ENCODE measurements at places on chromosomes 4 and X.

- DNase-seq = no peak
Observed at GRCh38 chr4:183855323-183856190, 49.5 kb upstream of the STOX2 start.

GRCh38 chr4:173420324-173420752, 21.4 kb upstream of the SCRG1 start:
- DNase-seq = no peak

DNA sequence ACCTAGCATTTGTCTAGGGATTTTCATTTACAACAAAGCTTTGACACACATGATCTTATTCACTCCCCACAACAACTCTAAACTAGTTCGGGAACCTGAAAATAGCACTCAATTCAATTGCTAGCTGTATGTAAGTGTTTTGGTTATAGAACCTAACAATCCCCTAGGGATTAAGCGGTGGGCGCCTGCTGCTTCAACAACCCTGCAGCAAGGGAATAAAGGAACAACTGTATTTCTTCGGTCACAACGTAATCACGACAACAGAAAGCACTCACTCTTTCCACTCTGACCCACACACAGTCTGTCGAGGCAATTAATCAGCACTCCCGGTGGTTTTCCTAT, 674 bp upstream of the DIAPH2 start:
- no peak for DNase-seq

DNA sequence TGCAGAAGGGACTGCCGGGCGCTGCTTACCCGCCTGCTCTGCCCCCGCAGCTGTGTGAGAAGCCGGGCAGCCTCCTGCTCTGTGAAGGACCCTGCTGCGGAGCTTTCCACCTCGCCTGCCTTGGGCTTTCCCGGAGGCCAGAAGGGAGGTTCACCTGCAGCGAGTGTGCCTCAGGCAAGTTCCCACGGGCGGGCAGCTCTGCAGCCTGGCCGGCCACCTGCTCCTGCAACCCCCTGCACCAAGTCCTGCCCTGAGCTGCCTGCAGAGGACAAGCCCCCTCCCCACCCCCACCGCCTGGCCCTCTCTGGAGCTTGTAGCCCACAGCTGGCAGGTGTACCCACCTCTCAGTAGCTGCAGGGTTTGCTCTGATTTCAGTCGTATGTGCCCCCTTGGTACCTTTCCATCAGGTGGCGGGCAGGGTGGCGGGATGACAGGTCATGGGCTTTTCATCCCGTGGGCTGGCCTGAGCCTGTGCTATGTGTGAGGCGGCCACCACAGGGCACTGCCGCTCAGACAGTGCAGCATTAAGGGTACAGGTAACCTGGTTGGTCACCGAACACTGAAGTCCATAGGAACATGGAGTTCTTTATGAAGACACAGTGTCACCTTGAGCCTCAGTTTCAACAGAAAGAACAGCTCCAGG, 56.6 kb downstream of the NELFA start:
- no peak for DNase-seq

GRCh38 chrX:22889819-22890218, 109.9 kb upstream of the DDX53 start:
- no peak for DNase-seq

GRCh38 chr4:17356926-17357325, 155.0 kb downstream of the QDPR start:
- no peak for DNase-seq

- DNase-seq = no peak
Observed at GRCh38 chr4:6372649-6373525, 99.5 kb downstream of the PPP2R2C start.

- DNase-seq = no peak
Observed at GRCh38 chr4:151468715-151469696, 60.0 kb downstream of the FHIP1A start.

GRCh38 chr4:84258905-84259830, 239.9 kb downstream of the NKX6-1 start:
- no peak for DNase-seq

DNA sequence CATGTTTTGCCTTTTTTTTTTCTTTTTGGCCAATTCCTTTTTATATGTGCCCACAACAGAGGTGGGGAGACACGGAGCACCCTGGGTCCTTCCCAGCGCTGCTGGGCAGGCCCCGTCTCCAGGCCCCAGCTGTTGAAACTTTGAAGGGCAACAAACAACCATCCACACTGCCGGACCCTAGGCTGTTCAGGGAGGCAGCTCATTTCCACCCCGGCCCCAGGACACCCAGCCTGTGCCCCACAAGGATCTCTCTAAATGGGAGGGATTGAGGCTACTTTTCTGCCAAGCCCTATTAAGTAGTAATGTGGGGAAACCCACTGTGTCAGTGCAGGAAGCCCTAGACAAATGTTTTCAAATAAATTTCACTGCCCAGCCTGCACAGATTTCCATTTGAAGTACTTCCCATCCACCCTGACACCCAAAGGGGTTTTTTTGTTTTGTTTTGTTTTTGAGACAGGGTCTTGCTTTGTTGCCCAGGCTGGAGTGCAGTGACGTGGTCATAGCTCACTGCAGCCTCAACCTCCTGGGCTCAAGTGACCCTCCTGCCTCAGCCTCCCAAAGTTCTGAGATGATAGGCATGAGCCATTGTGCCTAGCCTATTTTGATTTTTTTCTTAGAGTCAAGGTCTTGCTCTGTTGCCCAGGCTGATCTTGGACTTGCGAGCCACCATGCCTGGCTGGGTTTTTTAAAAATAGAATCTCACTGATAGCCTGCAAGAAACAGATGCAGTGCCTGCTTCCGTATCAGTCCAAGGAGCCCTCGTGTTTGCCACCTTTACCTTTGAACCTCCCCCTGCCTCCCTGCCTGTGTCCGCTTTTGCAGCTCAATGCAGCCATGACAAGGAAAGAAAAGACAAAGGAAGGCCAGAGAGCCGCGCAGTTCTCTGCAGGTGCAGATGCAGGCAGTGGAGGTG, 13.4 kb upstream of the CLCN4 start:
- no peak for DNase-seq

DNA sequence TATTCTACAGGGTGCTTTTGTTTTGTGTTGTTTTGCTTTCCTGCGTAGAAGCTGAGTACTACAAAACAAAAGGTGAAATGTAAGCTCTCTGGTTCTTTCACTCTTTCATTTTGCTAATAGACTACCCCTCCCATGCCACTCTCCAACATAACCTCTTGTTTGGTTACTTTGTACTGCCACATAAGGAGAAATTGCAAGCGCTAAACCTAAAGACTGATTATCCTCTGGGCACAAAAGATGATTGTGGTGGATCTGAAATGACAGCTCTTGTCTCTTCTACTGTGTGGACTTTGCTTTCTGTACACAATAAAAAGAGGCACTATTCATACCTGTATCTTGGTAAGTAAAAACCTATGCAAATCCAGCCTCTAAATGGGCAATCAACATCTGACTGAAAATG, 5.3 kb downstream of the MBNL3 start:
- no peak for DNase-seq

DNA sequence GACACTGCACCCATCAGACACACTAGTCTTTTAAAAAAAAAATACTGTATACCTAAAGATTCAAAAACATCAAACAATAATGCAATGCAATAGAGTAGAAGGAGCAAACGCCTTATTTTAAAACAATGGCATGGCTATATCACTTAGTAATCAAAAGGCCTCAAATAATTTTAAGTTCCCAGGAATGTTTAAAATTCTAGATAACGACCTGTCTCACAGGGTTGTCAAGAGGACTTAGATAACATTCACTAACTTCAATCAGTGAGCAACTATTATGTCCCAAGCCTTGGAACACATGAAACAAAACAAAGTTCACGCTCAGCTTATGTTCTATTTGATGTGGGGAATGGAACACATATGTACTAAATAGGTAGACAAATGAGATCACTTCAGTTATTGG, 106.5 kb downstream of the FRYL start:
- no peak for DNase-seq

- no peak for DNase-seq
Observed at GRCh38 chr4:6873291-6873690, 36.3 kb upstream of the TBC1D14 start.

- no peak for DNase-seq
Observed at GRCh38 chrX:55487143-55487542, 2.5 kb downstream of the USP51 start.

- DNase-seq = no peak
Observed at GRCh38 chr4:142886566-142886965, 40.5 kb upstream of the INPP4B start.

All from mucosa of gallbladder (tissue), 1 donor.